ENCODE measurements at places on chromosomes 3 and 15. TPM values are rescaled to one million over a fixed set of nuclear protein-coding genes. Genes with fewer than 3 reads are reported as not detected.

The GOLGA8M gene
- total RNA-seq, result 3.8 TPM

The KCNMB3 gene
- 1.0 TPM for total RNA-seq

The TOPAZ1 gene
- not detected for total RNA-seq

The NR2F2 gene
- not detected for total RNA-seq

The FBXL22 gene
- 1.1 TPM for total RNA-seq

The KBTBD13 gene
- total RNA-seq, result not detected

The MRPS11 gene
- total RNA-seq, result 61.5 TPM

The HHLA2 gene
- 3.4 TPM for total RNA-seq

Measured in T-helper 1 cell treated with Interleukin-12 subunit alpha and Interleukin-12 subunit beta and Interleukin-4 antibody, amounts not matched to agents 30 ng/mL and 1 ng/mL, for 36 hours (primary cell).